Activated T-helper 1 cell treated with Interleukin-2 at 50 U/mL for 16 hours (primary cell): ENCODE measurements at places on chromosomes 4 and X.

DNA sequence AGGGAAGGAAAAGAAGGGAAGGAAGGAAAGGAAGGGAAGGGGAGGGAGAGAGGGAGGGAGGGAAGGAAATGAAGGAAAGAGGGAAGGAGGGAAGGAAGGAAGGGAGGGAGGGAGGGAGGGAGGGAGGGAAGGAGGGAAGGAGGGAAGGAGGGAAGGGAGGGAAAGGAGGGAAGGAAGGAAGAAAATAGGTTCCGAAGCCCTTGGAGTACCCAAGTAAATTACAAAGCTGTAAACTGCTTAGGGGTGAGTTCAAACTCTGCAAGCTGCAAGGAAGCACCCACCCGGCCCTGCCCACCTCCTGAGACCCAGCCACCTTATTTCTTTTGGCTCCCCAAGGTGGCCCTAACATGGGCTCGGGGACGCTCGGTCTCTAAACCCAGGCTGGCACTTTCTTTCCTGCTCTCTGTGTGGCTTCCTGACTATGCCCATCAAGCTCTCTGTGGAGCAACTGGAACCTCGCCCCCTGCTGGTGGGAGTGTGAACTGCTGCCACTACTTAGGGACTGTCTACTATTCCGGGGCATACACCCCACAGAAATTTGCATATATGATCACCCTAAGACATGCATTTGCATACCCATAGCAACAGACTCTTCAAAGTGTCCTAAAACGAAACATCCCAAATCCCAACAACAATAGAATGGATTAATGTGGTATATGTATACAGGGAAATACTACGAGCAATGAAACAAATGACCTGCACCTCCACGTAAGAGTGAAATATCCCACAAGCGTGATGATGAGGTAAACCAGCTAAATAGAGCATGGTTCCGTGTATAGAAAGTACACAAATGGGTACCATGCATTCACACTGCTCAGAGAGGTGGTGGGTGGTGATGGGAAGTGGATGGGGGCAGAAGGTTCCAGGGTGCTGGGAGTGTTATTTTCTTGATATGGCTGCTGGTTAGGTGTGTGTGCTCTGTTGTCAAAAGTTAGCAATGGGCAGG, 151.7 kb upstream of the TBL1X start:
- DNase-seq: peak; percentile 58

- DNase-seq: no peak
Observed at GRCh38 chrX:123153846-123154335, 30.2 kb upstream of the GRIA3 start.

DNA sequence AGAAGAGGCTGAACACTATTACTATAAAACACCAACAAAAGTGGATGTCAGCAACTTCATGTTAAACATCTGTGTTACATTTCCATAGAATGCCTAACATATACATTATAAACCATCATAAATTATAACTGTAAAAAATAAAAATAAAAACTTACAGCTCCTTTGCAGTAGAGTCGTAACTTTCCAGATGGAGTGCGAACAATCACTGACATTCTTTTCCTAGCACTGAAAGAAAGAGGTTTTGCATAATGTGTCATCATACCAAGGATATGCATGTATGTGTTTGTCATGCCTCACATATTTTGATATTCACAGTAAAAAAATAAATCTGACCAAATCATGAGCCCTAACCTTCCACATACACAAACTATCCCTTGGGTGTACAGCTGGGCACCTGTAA, 113.1 kb downstream of the ATP8A1 start:
- DNase-seq: no peak

GRCh38 chr4:114272226-114272625, 292.8 kb upstream of the ARSJ start:
- DNase-seq: no peak

DNA sequence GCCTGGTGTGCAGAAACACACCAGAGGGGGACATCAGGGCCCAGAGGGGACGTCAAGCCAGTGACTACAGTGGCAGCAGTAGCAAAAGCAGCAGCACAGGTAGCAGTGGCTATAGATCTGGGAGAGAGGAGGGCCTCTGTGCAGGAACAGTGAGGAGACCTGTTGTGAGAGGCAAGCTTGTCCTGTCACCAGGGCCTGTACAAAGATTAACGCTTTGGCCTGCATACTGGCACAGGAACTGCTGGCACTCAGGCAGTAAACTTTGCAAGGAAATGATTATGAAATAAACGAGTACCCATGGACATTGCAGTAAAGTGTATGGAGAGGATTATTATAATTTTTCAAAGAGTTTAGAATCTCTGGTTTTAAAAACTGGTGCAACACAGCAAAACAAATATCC, 5.5 kb upstream of the PHF8 start:
- no peak for DNase-seq

- no peak for DNase-seq
Observed at GRCh38 chr4:168885400-168885799, 124.7 kb downstream of the CBR4 start.

- DNase-seq: no peak
Observed at GRCh38 chr4:11042760-11043159, 358.2 kb upstream of the CLNK start.

DNA sequence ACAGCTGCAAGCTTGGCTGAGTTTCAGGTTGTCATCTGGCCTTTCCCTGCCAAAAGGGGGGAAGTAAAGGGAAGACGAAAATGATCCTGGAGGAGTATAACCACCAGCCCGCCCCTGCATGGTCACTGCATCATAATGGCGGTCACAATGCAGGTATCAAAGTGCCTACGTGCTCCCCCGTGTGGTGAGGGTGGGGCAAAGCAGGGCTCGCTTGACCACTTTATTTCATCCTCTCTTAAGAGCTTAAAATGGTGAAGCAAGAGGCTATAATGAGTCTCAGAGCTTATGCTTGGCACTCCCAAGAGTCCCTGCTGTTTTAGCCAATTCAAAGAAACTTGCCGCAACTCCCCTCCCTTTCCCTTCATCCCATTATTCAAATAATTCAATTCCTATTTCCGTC, 105.6 kb downstream of the APOOL start:
- DNase-seq: no peak
